ENCODE measurements at places on chromosomes 3 and 15.

GRCh38 chr3:168933614-168934013, 729.9 kb downstream of the MECOM start:
- no peak for DNase-seq

DNA sequence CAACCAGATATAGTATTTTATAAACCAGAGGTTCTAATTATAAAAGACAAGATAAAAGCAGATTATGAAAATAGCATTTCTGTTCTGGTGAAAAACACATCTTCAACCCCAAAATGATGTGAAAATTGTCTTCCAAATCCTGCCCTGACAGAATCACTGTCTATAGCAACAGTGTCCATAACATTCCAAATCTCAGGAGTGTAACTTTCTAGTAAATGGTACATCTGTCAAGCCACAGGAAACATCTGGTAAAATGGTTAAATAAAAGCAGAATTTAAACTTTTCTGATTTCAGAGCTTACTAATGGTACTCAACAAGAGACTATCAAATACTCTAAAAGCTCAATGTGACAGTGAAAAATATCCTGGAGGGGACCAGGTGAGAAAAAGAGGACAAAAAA, 60.5 kb downstream of the VGLL4 start:
- no peak for DNase-seq

- DNase-seq = no peak
These were observed 4.8 kb downstream of the VWA5B2 start for GRCh38 chr3:184234224-184234623.

- no peak for DNase-seq
These were observed 88.7 kb upstream of the MRPL3 start for GRCh38 chr3:131591394-131592014.

DNA sequence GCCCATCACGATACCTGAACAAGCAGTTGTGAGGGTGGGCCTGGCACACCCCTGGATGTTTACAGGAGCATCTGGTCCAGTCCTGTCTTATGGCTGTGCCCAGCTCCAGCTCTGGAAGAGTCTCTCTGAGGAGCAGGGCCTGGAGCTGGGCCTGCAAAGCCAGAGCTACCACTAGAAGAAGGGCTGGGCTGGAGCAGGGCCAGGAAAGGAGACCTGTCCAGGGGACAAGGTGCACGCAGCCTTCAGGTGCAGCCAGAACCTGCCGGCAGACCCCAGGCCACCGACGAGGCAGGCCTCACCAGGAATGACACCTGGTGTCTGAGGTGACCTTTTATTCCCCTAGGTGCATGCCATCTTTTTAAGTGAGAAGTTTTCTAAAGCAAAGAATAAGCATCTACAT, 8.4 kb upstream of the BCL2L10 start:
- DNase-seq = no peak

- no peak for DNase-seq
These were observed 101.4 kb upstream of the SOX2 start for GRCh38 chr3:181610083-181610972.

- DNase-seq = no peak
These were observed 104.0 kb upstream of the TBC1D5 start for GRCh38 chr3:17846466-17846865.

GRCh38 chr3:12224181-12225147, 64.4 kb upstream of the PPARG start:
- no peak for DNase-seq

- DNase-seq = no peak
These were observed 66.6 kb upstream of the LARS2 start for GRCh38 chr3:45321607-45322391.

DNA sequence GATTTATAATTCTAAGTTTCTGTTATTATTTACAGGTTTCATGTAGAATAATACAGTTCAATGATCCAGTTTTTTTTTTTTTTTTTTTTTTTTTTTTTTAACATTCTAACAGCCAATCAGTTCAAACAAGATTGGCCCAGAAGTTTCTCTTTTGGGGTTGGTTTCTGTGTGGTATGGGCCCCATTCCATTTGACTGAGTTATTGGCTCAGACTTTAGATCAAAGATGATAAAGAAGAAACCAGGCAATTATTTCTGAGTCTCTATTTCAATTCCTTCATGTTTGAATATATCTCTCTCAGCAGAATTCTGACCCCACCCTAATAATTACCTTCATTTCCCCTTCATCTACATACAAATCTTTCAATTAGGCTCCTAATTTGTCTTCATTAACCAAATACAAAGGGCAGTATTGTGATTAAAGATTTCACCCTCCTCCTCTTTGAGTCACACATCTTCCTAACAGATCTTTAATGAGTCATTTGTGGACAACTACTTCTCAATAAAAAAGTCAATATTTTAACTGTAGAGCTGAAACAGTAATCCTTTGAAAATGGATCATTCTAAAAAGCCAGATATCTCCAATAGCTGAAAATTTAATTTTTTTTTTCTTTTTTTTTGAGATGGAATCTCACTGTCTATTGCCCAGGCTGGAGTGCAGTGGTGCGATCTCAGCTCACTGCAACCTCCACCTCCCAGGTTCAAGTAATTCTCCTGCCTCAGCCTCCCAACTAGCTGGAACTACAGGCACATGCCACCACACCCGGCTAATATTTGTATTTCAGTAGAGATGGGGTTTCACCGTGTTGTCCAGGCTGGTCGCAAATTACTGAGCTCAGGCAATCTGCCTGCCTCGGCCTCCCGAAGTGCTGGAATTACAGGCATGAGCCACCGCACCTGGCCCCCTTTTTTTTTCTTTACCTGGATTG, 878.8 kb downstream of the NAALADL2 start:
- DNase-seq = no peak

- DNase-seq = no peak
These were observed 2.6 kb downstream of the RBMS3 start for GRCh38 chr3:29283231-29284119.

DNA sequence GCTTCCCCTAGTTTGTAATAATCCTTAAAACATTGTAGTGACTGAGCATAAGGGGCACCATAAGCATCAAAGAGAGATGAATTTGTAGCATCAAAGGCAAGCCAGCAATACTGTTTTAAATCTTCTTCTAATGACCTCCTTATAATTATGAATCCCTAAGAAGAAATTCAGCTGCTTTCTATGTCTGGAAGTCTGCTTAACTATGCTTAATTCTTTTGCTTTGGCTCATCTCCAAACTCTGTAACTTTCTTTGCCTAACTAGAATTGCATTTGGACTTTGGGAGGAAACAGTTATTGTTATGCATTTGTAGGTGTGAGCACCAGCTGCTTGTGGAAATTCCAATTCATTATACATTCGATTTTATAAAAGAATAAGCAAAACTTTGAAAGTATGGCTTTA, 117.7 kb upstream of the SPATA16 start:
- DNase-seq = no peak

GRCh38 chr3:117798221-117798620, 1088.6 kb downstream of the TUSC7 start:
- DNase-seq = no peak

GRCh38 chr3:14231998-14232501, 53.4 kb downstream of the LSM3 start:
- no peak for DNase-seq

- DNase-seq = no peak
These were observed at the start of gene AGTR1 for GRCh38 chr3:148697306-148698189. AGTR1 (plus strand) TSS chr3:148697903; CDS start chr3:148741036, 43,133 bp downstream.

DNA sequence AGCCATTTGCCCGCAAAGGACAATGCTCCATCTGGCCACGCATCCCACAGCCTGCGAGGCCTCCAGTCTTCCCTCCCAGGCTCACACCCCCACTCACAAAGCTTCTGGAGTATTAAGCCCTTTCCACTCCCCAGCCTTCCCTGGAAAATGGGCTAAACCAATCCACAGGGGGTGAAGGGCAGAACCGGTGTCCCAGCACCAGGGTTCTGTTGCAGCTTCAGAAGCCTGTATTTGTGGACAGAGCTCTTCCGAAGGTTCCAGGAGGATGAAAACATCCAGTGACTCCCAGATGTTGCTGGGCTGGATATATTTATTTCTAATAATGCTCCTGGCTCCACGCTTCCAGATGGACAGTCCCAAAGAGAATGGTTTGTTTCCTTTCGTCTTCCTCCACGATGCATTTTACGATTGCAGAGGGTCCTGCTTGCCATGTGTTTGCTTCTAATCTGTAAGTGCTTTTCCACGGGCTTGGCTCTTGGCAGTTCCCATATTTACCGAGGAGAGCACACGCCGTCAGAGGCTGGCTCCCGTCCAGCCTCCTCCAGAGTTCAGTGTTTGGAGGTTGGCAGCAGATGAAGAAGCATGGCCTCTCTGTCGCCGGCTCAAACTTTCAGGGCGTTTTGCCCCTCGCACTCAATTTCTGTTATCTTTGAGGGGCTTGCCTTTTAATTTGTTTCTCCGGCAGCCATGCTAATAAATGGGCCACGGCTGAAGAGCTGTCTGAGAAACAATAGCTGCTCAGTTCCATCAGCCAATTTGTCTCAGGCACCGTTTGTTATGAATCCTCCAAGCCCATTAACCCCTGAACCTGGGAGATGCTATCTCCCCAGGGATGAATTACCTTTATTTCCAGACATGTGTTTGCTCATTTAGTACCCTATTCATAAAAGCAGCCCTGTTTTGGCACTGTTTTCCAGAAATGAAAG, 367.9 kb upstream of the PROK2 start:
- no peak for DNase-seq

DNA sequence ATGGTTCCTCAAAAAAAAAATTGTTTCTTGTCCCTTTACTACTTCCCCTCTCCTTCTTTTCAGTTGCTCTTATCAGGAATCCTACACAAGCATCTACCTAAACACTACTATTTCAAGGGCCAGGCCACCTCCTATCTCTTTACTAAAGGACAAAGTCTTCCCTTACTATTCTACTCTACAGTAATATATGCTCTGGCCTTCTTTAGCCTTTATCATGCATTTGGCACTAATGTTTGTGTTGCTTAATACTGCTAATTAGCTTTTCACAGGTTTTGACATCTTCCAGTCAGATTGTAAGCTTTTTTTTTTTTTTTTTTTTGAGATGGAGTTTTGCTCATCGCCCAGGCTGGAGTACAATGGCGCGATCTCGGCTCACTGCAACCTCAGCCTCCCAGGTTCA, 5.3 kb downstream of the CEP19 start:
- no peak for DNase-seq

DNA sequence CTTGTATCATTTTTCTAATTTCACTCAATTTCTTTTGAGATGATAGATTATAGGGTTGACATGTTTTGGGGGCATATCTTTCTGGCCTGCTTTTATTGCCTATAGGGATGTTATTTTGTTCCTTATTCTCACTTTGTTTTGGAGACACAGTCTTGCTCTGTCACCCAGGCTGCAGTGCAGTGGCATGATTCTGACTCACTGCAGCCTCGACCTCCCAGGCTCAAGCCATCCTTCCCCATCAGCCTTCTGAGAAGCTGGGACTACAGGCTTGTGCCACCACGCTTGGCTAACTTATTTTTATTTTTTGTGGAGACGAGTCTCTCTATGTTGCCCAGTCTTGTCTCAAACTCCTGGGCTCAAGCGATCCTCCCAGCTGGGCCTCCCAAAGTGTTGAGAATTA, 72.8 kb upstream of the FAN1 start:
- no peak for DNase-seq

- DNase-seq = no peak
These were observed 123.1 kb downstream of the CHCHD6 start for GRCh38 chr3:126827121-126827520.

DNA sequence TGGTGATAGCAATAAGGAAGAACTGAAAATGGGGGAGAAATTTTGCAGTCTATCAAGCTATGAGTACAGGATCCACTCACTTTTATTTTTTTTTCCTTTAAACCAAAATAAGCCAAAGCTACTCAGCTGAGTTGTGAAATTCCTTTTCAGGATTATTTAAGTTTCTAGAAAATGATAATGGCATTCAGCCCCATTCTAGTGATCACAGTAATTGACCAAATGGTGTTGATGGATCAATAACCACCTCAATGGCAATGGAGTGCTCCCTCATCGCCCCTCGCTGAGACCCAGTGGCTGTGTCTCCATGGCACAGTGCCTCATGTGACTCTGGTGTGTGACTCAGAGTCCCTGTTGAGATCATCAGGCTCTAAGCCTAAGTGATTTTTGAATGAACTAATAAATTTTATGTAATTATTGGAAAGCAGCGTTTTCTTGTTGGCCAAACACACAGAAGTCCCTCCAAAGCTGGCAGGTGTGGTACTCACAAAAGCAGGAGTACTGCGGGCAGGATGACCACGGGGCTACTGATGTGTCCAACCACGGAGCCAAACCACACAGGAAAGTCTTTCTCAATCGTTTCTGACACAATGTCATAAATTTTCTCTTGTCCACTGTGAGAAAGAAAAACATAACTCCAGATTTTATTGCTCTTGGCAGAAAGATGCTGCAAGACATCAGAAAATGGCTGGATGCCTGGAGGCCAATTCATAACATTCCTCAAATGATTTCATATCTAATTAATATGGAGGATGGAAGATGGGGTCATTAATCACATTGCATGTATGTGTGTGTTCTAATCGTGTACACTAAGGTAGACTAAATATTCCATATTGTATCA, 14.4 kb upstream of the STARD5 start:
- no peak for DNase-seq

DNA sequence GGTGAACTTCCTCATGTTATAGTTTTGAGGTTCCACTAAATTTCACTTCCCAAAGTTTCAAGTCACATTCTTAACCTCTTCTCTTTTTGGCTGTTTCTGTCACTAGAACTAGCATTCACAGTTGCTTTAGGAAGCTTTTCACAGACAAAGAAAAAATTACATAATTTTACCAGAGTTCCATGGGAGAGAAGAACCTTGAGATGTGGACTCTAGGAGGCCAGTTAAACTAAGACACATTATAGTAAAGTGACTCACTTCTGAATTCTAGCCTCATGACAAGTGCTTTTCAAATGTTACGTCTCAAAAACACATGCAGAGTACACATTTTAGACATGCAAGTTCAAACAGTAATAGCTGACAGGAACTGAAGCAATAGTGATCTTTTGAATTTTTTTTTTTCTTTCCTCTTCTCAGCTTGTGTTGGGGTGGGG, 39.9 kb upstream of the LRTM1 start:
- DNase-seq = no peak

GRCh38 chr3:62159709-62160092, 213.6 kb downstream of the FEZF2 start:
- no peak for DNase-seq

GRCh38 chr3:116285781-116286421, 159.4 kb downstream of the LSAMP start:
- no peak for DNase-seq

- DNase-seq = no peak
These were observed 79.3 kb upstream of the SEC13 start for GRCh38 chr3:10400050-10400748.

DNA sequence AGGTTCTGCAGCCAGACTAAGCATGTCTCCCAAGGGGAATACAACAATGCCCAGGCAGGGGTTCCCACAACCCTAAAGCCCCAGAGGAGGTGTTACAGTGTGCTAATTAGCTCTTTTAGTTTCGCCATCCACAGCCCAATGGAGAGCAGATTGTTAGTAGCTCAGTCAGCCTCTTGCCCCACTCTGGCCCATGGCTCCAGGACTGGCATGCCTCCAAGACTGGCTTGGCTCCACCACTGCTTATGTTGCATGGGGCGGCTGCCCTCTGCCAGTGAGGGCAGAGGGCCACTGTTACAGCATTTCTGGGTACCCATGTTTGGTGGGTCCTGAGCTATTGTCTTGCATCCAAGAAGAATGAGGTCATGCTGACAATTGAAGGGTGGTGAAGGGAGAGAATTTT, 231.1 kb upstream of the MDFIC2 start:
- DNase-seq = no peak

Data from CD4-positive, alpha-beta T cell treated with Interleukin-1 beta for 1 hour (primary cell).